K562 (cell line): ENCODE measurements at places on chromosomes 13 and 19. TPM values are rescaled to one million over a fixed set of nuclear protein-coding genes. Genes with fewer than 3 reads are reported as not detected.
A peak's percentile ranks its signal among the peaks of the same experiment; 100 is the strongest.

DNA sequence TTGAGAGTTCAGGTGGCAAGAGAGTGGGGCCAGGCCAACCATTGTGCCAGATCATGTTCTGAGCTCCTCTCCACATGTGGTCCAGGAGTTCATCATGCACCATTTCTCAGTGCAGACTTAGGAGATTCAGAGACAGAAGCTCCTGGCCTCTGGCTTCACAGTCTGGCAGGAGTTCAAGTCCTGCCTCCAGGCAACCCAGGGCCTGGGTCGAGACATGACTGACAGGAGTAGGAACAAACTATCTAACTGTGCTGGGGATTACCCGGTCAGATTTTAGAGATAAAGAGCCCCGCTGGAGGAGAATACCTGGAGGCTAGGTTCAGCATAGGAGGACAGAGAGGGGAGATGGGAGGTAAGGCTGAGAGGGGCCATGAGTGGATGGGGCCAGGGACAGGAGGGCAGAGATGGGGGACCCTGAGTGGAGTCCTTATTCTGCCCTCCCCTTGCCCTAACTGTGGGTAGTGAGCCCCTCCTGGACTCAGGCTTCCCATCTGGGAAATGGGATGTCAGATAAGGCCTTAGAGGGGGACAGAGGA, 906 bp upstream of the CYP4F11 start:
- DNase-seq, result peak; percentile 7

LILRB5 gene
- total RNA-seq, result not detected in 2 replicates

DNA sequence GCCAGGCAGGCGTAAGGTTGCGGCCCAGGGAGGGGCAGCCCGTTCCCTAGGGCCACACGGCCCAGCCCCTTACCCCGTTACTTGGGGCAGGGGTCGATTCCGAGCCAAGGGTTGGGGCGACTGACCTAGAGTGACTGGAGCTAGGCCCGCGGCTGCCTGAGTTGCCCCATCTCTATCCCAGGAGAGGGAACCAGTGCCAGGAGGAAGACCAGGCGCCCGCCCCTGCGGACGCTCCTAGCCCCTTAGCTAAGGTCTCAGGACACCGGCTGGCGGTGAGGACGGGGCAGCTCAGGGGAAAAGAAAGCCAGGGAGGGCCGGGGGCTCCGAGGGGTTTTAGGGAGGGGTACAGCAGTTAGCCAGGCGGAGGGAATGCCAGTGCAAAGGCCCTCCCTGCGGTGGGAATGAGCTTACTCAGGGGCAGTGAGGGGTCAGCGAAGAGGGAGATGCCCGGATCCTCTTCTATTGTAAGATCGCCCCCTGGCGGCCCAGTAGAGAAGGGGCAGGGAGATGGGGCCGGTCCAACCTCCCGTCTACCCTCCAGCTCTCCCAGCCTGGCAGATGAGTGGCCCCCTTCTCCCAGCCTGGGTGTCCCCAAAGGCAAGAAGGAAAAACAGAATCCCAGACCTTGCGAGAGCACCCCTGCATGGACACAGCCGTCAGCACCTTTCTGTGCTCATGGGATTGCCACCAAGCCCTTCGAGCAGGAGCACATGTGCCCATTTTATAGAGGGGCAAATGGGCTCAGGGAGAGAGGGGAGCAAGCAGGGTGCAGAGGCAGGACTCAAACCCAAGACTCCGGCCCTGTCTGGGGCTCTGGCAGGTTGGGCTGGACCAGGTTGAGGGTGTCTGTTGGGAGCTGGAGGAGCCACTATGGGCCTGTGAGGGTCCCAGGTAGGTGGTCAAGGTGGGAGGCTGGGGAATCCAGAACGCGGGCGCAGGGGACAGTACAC, 16.3 kb downstream of the CILP2 start:
- peak; percentile 82 for DNase-seq

KIR2DL3 gene
- not detected in 2 replicates for total RNA-seq

DNA sequence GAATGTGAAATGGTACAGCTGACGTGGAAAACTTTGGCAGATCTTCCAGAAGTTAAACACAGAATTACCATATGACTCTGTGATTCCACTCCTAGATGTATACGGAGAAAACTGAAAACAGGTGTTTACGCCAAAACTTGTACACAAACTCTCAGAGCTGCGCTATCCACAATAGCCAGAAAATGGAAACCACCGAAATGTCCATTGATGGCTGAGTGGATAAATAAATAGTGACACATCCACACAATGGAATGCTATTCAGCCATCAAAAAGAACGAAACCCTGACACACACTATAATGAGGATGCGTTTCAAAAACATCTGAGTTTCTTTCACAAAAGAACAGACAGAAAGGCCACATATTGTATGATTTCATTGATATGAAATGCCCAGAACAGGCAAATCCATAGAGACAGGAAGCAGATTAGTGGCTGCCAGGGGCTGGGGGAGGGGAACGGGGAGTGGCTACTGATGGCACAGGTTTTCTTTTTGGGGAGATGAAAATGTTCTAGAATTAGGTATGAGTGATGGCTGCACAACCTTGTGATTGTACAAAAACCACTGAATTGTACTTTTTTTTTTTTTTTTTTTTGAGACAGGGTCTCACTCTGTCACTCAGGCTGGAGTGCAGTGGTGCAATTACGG, 33.0 kb downstream of the IL12RB1 start:
- DNase-seq, result no peak

GRCh38 chr13:36352350-36352749, 6.2 kb upstream of the SPART start:
- DNase-seq, result no peak

ZNF723 gene
- total RNA-seq, result not detected in 2 replicates

DNA sequence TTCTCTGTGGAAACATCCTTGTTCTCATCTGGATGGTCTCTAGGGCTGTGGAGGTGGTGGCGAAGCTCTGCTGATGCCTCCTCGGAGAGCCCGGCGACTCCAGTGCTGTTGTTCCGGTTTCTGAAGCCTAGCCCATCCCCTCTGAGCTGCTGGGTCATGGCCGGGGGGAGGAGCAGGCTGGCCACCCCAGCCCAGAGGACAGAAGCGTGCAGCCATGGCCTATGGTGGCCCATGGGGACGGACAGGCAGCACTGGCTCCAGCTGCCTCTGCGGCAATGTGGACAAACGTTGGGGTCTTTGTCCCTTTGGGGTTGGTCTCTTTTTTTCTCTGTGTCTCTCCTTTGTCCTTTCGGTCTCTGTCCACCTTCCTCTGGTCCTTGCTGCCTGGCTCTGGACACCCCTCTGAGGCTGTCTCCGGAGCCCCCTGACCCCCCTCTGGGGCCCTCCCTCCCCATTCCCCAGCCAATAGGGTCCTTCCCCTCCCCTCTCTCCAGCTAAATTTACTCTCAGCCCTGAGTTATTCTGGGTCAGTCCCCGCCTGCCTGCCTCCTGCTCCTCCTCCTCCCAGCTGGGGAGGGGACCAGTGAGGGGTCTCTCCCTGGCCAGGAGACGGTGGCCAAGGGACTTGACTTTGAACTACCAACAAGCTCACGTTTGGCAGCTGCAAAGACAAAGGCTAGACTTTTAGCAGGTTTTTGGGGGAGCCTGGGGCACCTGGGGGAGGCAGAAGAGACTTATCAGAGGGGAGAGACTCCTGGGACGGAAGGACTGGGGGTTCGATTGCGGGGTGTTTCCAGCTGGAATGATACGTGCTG, at the start of gene HRC:
Gene HRC, minus strand, starts transcription at position 392 of the 815 bp plus-strand sequence. Its CDS starts 159 bp downstream, at position 233.
- peak; percentile 90 for DNase-seq

DNA sequence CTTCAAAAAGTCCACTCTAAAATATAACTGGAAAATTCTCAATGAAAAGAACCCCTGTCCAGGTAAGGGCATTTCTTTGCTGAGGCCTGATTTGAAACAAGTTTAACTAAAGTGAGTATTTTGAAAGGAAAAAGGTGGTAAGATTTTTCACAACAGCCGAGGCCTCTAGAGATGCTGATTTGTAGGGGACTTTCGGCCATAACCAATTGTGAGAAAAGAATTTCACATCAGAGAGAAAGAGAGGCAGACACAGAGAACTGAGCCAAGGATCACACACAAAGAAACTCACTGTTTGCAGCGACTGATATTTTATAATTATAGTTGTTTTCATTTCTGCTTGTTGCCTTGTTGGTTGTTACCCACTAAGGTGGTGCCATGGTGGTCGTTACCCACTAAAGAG, 24.4 kb downstream of the MBD3L2B start:
- no peak for DNase-seq

IGFL3 gene
- total RNA-seq, result not detected in 2 replicates

TUBA3C gene
- 2.9 TPM in 2 replicates for total RNA-seq

CLDN10 gene
- not detected in 2 replicates for total RNA-seq

- DNase-seq, result no peak
Observed at GRCh38 chr13:80196756-80197155, 144.2 kb downstream of the SPRY2 start.
